ENCODE measurements at places on chromosomes 2 and 18.
A peak's percentile ranks its signal among the peaks of the same experiment; 100 is the strongest.

DNA sequence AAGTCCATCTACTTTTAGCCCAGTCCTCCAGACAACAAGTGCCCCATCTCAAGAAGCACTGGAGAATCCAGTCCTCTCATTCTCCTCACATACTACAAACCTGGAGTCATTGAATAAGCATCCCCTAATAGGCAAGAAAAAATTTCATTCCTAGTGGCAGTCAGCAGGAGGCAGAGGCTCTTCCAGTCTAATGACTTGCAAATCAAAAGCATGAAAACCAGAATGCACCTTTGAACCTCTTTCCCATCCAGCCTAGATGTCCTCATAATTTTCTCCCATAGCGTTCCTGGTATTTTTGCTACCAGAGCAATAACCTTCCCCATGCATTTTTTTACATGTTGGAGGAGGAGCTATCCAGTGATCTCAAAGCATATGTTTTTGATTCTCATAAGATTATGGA, 252.6 kb downstream of the TTC32 start:
- DNase-seq: no peak

- no peak for DNase-seq
Observed at GRCh38 chr18:46324087-46324955, 220.1 kb downstream of the HAUS1 start.

GRCh38 chr2:120936476-120937334, 201.0 kb downstream of the GLI2 start:
- no peak for DNase-seq

- no peak for DNase-seq
Observed at GRCh38 chr18:7901657-7902056, 334.5 kb downstream of the PTPRM start.

DNA sequence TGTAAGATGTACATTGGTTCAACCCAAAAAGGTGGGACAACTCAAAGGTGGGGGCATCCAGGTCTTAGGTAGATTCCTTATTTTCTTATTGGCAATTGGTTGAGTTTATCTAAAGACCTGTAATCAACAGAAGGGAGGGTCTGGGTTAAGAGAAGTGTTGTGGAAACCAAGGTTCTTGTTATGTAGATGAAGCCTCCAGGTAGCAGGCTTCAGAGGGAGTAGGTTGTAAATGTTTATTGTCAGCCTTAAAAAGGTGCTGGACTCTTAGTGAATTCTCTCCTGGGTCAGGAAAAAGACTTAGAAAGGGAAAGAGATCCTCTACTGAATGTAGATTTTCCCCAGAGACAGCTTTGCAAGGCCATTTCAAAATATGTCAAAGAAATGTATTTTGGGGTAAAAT, 125.3 kb upstream of the NDUFV2 start:
- no peak for DNase-seq

DNA sequence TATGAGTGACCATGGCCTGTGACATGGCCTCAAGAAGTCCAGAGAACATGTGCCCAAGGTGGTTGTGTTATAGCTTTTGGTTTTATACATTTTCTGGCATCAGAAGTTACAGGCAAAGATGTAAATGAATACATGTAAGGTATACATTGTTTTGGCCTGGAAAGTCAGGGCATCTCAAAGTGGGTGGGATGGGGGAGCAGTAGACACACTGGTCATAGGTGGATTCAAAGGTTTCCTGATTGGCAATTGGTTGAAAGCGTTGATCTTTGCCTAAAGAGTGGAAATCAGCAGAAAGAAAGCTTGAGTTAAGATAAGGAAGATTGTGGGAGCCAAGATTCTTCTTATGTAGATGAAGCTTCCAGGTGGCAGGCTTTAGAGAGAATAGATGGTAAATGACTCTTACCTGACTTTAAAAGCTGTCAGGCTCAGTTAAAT, 62.1 kb upstream of the DYNAP start:
- DNase-seq: no peak

DNA sequence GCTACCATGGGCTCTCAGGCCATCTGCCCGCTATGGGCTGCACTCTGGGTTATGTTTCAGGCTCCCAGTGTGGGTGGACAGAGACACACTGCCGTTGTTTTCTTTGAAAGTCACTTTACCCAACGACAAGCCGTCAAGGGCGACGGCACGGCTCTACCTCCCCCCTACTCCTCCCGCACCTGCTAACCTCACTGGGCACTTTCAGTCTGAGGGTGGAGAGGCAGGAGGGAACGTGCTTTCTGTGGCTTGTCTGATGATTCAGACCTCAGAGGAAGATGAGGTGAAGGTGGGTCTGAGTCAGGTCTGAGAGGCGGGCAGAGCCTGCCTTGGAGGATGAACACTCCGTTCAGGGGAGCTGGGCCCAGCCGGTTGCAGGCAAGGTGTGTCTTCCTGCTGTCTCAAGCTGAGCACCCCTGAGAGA, 147.6 kb upstream of the HDAC4 start:
- peak; percentile 40 for DNase-seq

GRCh38 chr2:164766216-164766953, 75.2 kb downstream of the COBLL1 start:
- no peak for DNase-seq

- no peak for DNase-seq
Observed at GRCh38 chr2:68436270-68436669, 30.8 kb downstream of the FBXO48 start.

- no peak for DNase-seq
Observed at GRCh38 chr2:191478799-191479679, 198.9 kb upstream of the NABP1 start.

GRCh38 chr18:30093376-30093775, 949.2 kb downstream of the DSC3 start:
- DNase-seq: no peak

DNA sequence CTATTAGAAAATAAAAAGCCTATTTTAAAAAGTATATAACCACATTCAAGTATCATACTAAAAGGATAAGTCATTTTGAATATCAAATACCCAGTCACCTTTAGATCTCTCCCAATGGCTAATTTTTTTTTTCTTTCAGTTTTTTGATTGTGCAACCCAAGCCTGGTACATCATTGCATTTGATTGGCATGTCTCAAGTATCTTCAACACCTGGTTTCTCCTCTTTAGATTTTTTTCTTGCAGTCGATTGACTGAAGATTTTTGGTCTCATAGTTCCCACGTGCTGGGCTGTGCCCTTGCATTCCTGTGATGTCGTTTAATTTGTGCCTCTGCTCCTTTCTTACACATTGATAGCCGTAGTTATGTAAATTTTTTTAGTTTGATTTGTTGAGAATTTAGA, 40.7 kb downstream of the ATIC start:
- no peak for DNase-seq

DNA sequence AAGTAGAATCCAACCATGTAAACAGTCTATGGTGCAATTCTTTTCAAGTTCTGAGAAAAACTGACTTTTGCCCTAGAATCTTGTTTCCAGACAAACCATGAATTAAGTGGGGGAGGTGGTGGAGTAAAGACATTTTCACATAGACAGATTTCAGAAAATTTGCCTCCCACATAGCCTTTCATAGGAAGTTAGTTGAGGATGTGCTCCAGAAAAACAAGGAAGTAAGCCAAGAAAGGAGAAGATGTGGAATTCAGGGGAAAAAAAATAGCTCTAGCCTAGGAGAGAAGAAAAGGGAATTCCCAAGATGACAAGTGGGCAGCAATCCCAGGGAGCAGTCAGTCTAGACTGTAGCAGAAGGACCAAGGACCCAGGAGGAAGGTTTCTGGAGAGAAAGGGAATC, 17.4 kb downstream of the RUFY4 start:
- DNase-seq: no peak

DNA sequence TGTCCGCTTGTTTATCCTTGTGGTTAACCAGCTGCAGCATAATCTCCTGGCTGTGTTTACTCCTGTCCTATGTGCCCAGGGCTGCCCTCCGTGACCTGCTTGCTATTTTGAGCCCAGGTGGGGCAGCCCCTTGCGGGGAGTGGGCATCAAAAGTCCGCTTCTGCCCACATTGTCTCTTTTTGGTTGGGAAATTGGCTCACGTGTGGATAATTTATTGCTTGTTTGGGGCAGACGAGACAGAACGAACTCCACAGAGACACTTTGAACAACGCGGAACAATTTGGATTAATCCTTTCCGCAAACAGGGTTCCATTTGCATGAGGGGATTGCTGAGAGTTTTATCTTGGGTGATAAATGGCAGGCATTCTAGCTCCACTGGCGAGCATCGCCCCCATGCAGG, 8.1 kb upstream of the CXCR4 start:
- no peak for DNase-seq

DNA sequence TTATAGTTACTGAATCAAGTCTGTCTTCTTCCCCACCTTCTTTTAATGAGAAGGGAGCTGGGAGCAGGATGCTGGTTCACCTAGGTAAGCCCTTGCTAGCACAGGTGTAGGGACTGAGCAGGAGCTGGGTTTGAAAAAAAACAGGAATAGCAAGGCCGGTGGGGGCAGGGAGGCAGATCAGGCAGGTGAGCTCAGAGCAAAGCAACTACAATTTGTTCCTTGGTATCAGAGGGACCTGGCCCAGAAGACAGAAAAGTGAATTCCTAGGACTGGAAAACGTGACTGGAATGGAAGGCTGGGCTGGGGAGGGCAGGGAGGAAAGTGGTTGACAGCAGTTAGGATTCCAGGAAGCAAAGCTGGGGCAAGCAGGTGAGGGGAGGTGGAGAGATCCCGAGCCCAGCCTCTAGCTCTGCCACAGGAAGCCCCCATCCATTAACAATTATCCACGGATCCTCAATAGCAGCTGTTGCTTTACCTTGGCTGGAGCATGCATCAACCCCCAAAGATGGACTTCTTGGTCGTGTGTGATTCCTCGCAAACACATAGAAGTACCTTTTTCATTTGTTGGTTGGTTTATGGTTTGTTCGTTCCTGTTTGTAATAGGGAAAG, 118.4 kb downstream of the LNPK start:
- DNase-seq: no peak

- no peak for DNase-seq
Observed at GRCh38 chr2:11589316-11589940, 55.6 kb downstream of the GREB1 start.

- no peak for DNase-seq
Observed at GRCh38 chr2:100641125-100641435, 78.3 kb downstream of the PDCL3 start.

DNA sequence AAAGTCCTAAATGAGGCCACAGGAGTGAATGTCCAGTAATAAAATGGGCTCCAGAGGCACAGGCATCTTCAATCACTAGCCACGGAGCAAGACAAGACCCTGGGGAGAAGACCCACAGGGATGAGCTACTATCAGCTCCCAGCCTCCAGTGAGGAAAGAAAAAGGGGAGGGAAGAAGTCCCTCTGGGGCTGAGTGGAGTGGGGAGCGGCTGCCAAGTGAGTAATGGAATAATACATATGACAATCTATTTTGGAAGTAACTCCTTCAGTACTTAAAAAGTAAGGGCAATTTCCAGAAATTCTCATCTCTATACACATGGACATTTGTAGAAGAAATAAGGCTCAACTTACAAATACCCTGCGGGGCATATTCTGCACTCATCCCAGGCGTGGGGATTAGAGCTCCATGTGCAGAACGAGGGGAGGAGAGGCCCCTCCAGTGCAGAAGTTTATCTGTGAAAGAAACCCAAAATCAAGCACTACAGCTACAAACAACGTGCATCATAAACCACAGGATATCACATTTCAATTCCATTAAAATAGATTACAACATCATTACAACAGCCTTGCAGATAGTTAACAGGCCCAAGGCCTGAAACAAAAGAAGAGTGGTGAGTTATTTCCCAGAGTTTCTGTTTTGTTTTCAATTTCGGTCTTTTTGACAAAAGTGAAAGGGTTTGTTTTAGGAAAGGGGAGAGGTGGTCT, 84.9 kb downstream of the BCL11A start:
- DNase-seq: no peak

DNA sequence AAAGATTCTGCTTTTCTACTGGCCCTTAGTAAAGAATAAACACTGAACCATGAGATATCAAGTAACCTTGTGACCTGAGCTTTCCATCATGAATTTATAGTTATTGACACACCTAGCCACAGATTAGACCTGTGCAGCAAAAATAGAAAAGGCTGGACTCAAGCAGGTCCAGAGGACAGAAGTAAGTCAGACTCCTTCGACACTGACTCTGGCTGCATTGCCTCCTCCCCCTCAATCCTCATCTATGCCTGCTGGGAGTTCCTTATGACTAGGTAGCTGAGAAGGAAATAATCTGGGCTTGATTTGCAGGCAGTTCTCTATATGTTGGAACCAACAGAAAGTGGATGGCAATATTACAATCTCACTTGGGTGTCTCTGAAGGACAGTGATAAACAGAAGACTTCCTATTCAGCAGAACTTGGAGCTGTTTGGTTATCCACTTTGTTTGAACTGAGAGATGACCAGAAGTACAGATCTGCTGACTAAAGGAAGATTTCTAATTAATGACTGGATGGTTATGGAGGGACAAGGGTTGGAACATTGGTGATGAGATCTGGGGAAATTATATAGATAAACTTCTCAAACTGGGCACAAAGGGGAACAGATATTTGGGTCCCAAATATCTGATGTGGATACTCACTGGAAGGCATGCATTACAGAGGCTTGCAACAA, 39.4 kb downstream of the ARID5A start:
- DNase-seq: no peak

DNA sequence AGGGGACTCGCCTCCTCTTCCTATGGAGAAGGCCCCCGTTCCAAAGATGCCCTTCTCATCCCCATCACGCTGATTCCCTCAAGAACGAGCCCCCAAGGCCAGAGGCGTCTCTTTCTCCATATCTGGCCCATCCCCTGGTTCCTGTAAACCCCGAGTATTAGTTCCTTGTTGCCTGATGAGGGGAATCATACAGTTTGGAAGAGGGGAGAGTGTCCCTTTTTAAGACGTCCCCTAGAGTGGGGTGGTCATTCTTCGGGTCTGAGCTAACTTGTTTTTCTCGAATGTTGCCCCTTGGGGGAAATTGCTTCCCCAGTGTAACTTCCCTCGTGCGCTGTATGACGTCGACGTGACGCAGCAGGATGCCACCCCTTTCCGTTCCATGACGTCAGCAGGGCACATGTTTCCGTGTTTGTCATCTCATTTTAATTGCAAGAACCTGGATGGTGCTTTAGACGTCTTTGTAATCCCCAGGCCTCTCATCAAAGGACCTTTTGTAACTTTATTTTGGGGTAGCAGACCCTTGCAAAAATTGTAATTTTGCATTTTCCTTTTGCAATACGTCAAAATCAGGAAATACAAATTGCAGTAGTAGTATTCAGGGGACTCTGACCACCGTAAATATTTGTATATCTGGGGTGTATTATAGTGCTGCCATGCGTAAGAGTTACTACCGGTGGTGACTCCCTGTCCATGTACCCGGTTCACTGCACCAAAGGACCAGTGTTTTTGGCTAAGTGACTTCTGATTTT, 569 bp downstream of the BABAM2 start:
- DNase-seq: peak; percentile 97

Data from CD4-positive, alpha-beta T cell (primary cell).